ENCODE measurements at places on chromosomes 11 and 22.

DNA sequence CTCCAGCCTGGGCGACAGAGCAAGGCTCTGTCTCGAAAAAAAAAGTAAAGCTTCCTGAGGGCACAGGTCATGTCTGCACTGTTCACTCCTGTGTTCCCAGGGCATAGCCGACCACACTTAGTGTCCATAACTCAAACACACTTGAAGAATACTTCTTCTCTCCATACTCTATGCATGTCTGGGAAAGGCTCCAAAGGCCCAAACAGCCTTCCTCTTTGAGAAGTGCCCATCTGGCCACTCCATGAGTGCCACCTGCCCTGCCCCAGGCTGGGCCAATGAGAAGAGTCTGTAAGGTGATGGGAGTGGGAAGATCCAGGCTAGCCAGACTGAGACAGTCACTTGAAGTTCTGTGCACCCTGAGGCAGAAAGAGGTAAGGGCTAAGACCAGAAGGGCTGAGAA, 24.7 kb downstream of the DGCR2 start:
- DNase-seq: no peak

DNA sequence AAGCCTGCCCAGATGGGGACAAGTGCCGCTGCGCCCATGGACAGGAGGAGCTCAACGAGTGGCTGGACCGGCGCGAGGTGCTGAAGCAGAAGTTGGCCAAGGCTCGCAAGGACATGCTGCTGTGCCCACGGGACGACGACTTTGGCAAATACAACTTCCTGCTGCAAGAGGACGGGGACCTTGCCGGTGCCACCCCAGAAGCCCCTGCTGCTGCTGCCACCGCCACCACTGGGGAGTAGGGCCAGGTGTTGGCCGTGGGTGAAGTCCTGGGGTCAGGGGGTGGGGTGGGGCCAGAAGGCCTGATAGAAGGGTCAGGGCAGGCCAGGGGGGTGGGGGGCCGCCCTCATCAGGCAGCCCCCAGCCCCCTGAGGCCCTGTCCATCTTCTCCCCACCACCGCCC, 24.6 kb upstream of the TEF start:
- no peak for DNase-seq

GRCh38 chr11:78653294-78653909, 78.7 kb upstream of the NARS2 start:
- no peak for DNase-seq

GRCh38 chr22:33000342-33001280, 57.6 kb downstream of the SYN3 start:
- no peak for DNase-seq

- no peak for DNase-seq
These were observed 59.9 kb downstream of the PPFIBP2 start for GRCh38 chr11:7573558-7574296.

GRCh38 chr11:69148377-69148762, 7.4 kb upstream of the SMIM38 start:
- DNase-seq: no peak

GRCh38 chr11:46557684-46558151, 36.1 kb downstream of the AMBRA1 start:
- no peak for DNase-seq

DNA sequence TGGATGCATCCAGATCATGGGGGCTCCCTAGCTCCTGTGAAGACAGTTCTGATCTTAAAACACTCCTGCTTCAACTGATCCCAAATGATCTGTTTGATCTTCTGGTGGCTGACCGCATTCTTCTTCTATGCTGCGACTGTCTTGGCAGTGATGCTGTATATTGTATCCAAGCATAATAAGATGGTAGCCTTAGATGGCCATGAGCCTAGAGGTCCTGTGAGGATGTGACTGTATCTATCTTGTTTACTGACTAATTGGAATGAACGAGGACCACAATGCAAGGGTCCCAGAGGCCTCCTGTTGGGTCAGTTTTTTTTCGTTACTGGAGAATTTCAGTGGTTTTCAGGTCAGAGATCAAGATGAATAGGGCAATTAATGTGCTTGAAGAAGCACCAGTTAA, 7.1 kb upstream of the MPEG1 start:
- DNase-seq: no peak

- no peak for DNase-seq
These were observed 24.1 kb downstream of the PTDSS2 start for GRCh38 chr11:473962-474785.

DNA sequence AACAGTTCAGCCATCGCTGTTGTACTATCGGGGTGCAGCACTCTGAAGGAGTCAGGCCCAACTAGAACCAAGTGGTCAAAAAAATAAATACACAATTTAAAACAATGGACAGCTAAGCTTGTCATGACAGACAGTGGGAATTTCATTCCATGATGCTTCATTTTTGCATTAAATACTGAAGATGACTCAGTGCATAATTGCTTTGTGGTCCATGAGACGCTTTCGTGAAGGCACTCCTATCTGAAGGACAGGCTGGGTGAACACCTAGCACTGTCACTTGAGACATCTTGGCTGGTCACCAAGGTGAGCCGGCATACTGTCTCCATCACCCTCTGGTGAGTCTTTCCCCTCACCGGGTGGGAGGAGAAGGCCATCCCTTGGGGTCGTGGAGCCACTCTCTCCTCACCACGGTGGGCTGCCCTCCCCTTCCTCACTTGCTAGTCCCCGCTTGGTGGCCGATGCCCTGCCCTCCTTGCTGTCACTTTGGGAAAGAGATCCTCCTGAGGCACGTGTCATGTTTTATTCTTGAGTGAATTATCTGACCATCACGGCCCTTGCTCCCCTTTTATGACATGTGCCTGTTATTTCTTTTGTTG, 4.9 kb upstream of the TESMIN start:
- no peak for DNase-seq

Data from NCI-H774 (cell line).